Esophagus mucosa (tissue), 1 donor: ENCODE measurements at places on chromosomes 5 and 9. TPM values are rescaled to one million over a fixed set of nuclear protein-coding genes. Genes with fewer than 3 reads are reported as not detected.

Gene STRBP
- 31.2 TPM for total RNA-seq

- ATAC-seq: no peak
Observed at GRCh38 chr5:159471904-159472303, 141.6 kb upstream of the IL12B start.

GRCh38 chr9:112174965-112175795, at the start of gene SUSD1:
TSS of gene SUSD1 (minus strand) at chr9:112175297. CDS start at chr9:112175235, 62 bp downstream.
- peak; percentile 43 for ATAC-seq

Gene DBH
- total RNA-seq: not detected

GRCh38 chr9:108014353-108014752, 524.8 kb upstream of the KLF4 start:
- no peak for ATAC-seq

Gene PCDHGA1
- 0.40 TPM for total RNA-seq
